ENCODE measurements at places on chromosomes 1 and 21.

DNA sequence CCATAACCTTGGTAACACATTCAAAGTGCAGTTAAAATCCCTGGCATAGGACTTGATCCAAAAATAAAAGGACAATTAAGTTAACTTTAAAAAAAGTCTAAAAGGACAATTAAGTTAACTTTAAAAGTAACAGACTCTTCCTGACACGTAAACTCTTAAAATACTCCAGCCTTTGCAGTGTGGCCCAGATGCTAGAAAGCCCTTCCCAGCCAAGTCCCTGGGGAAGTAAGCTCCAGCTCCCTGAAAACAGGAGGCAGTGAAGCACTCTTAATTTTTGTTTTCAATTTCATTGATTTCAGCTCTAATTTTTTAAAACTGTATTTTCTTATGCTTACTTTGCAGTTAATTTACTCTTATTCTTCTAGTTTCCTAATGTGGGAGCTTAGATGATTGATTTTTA, 5.1 kb upstream of the AIM2 start:
- no peak for DNase-seq

DNA sequence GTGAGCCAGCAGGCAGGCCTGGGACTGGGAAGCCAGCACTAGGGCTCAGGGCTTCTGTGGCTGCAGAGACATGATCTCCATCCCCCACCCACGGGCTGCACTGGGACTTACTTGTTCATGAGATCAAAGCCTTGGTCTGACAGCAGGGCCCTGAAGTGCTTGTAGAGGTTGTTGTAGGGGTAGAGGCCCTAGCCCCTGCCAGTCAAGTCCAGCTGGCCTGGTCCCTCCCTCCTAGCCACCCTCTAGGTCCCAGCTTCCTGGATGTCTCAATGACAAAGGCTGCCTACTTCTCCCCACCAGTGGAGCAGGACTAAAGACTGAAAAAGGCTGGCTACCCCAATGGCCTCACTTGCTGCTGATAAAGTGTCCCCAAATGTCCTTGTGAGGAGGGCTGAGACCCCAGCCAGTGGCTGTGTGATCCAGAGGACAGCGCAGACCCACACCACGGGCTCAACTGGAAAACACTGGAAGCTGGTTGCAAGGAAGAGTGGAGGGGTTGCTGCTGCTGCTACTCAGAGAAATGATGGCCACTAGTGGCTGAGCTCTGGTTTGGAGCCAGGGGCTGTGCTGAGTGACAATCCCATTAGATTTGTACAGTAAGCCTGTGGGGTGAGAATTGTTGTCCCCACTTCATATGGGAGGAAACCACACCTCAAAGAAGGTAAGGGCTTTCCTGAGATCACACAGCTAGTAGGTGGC, 1.4 kb downstream of the HTR1D start:
- DNase-seq: no peak

DNA sequence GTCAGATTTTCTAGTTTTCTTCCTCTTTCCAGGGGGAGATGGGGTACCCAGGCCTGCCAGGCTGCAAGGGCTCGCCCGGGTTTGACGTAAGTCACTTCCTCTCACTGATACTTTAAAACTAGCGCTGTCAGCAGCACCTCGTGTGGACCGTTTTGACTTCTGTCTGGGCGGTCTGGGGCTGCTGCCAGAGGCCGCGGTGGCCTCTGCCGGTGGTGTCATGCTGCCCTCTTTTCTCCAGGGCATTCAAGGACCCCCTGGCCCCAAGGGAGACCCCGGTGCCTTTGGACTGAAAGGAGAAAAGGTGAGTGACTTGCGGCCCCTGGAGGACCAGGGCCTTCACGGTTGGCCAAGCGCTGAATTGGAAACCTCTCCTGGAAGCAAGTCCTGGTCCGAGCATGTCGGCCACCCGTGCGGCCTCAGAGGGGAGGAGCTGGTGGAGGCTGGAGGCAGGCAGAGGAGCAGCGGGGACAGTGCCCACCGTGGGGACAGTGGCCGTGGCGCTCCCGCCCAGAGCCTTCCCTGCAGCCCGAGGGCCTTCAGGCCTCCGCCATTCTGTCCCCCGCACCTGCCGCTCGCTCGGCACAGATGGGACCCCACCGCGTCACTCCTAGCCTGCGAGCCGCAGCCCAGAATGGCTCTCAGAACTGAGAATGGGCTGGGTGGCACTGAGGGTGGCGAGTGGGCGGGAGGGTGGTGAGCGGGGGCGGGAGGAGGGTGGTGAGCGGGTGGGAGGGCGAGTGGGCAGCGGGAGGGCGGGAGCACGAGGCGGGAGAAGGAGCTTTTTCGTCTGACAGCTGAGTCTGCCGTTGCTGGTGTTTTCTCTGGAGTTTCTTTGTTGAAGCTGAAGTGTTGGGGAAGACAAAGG, 9.4 kb downstream of the COL6A1 start:
- no peak for DNase-seq

DNA sequence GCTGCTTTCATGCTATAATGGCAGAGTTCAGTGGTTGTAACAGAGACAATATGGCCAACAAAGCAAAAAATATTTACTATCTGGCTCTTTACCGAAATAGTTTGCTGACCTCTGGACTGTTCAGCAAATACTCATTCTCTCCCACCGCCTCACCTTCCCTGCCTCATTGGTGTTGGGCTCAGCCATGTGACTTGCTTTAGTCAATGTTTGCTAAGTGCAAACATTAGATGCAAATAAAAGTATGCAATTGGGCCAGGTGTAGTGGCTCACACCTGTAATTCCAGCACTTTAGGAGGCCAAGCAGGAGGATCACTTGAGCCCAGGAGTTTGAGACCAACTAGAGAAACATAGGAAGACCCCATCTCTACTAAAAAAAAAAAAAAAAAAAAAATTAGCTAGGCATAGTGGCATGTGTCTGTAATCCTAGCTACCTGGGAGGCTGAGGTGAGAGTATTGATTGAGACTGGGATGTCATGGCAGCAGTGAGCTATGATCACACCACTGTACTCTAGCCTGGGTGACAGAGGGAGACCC, 55.1 kb downstream of the RPL5 start:
- DNase-seq: no peak

DNA sequence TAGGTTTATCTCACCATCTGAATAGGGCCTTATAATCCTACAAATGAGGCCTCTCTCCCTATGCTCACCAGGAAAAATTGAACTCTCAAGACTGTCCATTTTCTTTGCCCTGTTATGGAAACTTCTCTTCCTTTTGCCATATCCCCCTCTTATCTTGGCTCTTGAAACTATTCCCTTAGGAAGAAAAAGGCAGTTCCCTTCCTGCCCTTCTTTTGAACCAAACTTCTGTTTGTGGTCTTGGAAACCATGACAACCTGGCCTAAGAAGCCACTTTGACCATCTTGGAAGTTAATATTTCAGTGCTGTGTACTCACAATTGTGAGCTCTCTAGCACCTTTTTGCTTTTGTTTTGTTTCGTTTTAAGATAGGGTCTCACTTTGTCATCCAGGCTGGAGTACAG, 40.0 kb downstream of the ATP2B4 start:
- no peak for DNase-seq

- no peak for DNase-seq
These were observed 36.7 kb downstream of the FOXD2 start for GRCh38 chr1:47474278-47475193.

DNA sequence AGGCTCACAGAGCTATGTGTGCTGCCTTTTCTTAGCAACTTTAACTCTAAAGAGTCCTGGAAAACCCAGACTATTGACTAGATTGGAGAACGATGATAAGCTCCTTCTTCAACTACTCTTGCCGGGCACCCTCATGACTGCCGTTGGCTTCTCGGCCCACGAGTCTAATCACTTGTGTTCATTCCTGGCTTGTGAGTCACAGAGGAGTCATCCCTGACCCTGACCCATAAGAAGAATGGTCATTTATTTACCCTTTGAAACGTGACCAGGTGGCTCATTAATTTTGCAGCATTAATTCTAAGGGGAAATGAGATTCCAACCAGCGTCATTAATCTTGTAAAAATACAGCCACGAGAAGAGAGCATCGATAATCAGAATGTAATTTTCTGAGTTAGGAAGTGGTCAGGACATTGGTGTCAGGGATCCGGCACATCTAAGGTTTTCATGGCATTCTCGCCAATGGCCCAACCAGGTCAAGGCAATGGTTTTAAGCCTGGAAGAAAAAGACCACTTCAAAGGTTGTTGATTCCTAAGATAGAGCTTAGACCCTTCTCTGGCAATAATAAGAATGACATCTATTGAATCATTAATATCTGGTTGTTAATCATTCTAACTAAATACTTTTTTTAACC, 183.6 kb upstream of the RUNX1 start:
- DNase-seq: peak; percentile 75

DNA sequence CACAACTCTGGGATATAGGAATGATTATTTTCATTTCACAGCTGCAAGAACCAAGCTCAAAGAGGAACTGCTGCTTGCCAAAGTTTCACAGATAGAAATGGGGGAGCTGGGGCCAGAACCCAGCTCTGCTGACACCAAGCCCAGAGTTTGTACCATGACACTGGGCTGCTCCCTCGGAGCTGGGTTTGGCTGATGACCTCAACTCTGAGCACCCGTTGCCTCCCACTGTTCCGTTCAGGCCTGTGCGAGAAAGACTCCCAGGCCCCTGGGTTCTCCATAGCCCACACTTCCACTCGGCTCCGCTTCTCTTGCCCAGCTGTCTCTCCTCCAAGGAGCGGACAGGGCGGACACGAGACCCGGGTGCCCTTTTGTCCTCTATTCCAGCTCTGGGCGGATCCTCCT, 55.2 kb downstream of the NGF start:
- no peak for DNase-seq

DNA sequence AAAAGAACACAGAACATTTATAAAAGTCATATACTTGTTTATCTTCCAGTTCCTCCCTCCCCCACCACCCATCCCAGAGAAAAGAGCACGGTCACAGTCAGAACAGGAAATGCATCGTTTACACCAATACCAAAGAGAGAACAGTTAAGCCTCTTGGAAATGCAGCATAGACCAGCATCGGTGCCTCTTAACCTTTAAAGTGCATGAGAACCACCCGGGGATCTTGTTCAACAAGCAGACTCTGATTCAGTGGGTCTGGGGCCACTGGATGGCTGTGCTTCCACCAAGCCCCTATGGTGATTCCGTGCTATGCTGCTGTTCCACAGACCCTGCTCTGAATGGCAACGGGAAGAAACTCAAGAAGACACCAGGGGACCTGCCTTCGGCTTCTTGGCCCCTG, 19.2 kb downstream of the FAM89A start:
- no peak for DNase-seq

DNA sequence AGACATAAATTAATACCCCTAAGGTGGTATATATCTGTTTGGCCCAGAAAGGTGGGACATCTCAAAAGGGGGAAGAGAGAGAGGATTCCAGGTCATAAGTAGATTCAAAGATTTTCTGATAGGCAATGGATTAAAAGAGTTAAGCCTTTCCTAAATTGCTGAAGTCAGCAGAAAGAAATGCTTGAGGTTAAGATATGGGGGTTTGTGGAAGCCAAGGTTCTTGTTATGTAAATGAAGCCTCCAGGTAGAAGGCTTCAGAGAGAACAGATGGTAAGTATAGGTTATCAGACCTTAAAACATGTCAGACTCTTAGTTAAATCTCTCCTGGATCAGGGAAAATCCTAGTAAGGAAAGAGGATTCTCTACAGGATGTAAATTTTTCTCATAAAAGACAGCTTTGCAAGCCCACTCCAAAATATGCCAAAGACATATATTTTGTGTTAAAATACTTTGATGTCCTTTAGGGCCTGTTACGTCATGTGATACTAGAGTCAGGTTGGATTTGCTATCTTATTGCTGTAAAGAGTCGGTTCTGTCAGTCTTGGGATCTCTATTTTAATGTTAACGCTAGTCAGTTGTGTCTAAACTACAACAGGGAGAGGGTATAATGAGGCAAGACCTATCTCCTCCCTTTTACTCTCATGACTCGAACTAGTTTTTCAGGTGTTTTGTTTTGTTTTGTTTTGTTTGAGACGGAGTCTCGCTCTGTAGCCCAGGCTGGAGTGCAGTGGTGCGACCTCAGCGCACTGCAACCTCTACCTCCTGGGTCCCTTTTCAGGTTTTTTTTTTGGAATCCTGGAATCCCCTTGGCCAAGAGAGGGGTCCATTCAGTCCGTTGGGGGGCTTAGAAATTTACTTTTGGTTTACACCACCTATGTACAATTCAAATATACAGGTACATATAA, 30.6 kb downstream of the RGS2 start:
- no peak for DNase-seq

DNA sequence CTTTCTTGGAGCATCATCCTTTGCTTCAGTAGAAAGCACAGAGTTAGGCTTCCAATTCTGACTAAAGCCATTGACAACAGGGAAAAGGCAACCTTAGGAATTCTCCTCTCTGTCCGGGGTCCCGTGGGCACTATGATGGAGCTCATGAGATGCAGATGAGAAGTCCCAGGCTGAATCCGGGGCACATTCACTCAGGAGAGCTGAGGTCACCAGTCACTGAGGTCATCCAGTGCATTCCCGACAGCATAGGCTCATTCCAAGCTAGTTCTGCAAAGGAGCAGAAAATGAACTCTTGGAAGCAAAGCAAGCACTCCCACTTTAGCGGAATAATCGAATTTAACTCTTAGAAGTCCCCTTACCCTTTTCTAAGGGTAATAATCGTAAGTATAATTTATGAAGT, 6.8 kb downstream of the CR1 start:
- DNase-seq: no peak

Data from astrocyte of the cerebellum (primary cell).